ENCODE measurements at places on chromosomes 6 and 20.
A peak's percentile ranks its signal among the peaks of the same experiment; 100 is the strongest.

- peak; percentile 18 for DNase-seq
Measured at GRCh38 chr20:49431329-49431728, 51.1 kb downstream of the KCNB1 start.

DNA sequence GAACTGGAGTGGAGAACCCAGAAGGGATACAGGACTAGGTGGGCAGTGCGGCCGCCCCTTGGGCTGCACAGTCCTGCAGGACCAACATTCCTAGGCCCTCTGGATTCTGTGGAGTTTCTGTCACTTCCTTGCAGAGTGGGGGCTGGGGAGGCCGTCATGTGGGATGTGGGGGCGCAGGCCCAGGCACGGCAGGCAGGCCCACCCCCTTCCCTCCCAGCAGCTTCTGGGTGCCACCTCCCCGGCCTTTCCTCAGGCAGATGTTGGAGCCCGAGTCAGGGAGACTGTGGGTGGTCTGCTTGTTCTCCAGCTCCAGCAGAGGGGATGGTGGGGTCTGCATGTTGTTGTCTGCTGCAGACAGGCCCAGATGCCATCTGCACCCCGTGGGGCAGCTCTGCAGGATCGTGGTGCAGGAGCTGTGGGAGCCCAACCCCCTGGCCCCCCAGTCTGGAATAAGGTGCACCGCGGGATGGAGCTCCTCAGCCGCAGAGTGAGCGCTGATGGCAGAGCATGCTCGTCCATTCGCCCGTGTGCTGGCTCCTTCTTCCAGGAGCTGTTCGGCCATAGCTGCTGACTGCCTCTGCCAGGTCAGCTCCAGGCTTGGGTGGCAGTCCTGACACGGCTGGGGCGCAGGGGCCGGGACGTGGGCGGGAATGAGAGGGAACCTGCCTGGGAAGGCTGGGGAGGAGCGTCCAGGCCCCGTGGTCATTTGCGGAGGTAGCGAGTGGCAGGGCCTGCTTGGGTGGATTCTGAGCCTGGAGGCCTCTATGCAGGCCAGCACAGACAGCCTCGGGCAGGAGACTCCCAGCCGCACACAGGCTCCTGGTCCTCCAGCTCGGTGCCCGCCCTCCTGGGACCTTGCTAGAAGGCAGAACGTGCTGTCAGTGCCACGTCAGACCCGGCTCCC, 18.1 kb downstream of the SLC17A9 start:
- no peak for DNase-seq

DNA sequence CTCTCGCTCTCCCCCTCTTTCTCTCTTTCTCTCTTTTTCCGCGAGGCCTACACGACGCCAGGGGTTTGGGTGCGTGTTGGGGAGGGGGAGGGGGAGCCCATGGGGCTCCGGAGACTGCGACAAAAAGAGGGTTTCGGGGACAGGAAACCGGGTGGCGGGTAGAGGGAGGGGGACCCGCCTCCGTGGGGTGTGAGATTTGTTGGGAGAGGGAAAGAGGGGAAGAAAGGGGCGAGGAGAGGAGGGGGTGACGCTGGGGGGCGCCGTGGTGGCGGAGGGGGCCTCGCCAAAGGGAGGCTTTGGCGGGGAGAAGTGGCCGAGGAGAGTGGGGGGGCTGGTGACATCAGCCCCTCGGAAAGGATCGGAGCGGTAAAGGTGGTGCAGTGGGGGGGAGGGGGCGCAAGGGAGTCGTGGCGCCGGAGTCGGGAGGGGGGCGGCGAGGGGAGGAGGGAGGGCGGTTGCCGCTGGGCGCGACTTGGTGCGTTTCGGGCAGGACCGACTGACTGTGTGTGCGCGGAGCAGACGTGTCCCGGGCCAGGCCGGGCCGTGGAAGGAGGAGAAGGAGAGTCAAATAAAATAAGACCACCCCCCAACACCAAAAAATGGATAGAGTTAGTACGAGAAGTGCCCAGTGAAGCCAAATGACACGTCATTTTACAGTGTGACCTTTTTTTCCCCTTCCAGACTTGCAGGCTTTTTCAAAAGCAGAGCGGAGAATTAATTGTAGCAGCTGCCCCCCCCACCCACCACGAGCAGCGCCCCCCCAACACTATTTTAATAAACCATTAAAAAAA, 39.8 kb downstream of the GNAS start:
- DNase-seq: peak; percentile 86

DNA sequence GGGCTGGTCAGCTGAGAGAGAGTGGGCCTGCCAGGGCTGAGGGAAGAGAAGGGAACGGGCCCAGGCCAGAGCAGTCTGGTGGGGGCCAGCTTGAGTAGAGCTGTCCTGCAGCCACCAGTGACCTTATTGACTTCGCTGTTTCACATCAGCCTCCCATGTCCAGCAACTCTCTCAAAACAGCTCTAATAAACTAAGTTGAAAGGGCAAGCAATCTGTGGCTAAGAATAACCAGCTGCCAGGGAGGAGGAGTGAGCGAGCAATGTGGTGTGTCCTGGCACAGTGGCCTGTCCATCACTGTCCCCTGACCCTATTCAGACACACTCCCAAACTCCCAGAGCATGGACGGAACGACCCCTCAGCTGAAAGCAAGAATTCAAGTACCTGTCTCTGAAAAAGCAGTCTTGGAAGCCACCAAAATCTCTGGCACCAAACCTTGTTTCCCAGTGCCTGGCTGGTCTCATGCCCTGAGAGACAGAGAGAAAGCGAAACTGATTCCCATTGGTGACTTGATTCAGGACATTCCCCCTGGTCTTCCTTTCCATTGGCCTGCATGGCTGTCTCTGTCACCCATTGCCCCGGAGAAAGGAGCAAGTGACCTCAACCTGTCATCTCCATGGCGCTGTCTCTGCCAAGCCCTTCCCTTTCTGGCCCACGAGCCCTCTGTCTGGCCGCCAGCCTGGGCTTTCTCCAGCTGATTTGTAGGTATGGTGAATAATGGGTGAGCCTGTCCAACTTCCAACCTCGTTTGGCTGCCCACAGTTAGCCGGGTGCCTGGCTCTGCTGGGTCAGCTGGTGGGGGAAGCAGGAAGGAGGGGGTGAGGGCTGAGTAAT, at the start of gene DDO:
Gene DDO (minus strand): TSS at position 490 of the 831 bp plus-strand sequence. CDS start 2,113 bp downstream, outside the sequence.
- DNase-seq: peak; percentile 61

- peak; percentile 20 for DNase-seq
Measured at GRCh38 chr6:72182337-72183246, 296.2 kb downstream of the RIMS1 start.

- no peak for DNase-seq
Measured at GRCh38 chr6:158970640-158971275, 29.2 kb downstream of the RSPH3 start.

DNA sequence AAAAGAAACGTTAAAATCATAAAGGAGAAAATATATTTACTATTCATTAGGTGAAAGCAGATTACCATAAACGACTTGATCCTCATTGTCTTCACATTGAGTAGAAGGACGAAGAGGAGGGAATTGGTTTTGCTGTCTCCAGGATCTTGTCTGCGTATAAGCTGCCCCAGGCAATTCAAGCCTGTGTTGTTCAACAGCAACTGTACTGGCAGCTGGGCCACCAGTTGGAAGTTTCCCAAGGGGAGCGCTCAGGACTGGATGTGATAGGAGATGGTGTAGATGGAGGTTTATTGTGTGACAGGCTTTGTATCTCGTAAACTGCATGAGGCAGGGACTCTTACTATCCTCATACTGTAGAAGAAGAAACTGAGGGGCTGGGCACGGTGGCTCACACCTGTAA, 3.9 kb upstream of the FANCE start:
- DNase-seq: no peak

DNA sequence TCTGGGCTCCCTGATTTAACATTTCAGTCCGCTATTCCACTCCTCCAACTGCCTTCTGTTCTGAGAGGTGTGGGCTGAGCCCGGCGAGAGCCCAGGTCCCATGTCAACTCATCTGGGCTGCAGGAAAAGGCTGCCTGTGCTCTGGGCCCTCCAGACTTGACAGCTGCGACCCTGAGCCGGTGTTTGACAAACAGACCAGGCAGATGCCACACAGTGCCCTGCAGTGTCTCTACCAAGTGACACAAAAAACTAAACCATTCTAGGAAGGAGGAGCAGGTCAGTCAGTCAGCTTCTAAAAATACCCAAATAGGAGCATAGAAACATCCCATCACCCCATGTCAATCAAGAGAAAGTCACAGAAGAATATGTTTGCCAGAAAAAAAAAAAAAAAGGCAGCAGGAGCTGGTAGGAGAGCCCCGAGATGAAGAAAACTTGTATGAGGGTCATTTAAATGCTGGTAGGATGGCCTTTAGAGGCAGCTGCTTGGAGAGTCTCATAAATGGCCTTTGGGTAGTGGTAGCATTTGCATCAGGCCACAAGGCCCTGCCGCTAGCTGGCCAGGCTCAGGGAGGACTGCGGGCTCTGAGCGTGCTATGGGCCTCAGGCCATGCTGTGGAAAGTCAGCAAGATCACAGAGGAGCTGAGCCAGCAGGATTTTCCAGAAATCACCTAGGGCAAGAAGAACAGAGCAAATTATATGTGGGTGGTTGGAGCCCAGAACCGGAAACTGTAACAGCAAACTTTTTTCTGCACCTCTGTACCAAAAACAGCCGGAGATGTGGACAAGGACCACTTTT, 36.6 kb upstream of the GFOD1 start:
- no peak for DNase-seq

GRCh38 chr6:3310703-3311102, 52.0 kb downstream of the PSMG4 start:
- no peak for DNase-seq

DNA sequence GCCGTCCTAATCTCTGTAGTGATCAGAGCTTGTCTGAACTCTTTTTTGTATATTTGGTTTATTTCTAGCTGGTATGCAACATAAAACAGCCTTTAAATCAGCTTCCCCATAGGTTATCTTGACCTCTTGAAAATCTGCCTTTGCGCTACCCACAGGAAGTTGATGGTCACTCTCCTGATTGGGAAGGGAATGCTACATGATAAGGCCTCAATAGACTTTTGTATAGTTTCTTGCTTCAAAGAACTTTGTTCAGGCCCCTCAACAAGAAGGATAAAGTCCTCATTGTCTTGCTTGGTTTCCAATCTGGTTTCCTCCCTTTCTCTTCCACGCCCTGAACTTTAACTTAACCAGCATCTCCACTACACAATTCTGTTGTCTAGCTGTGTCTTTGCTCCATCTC, 95.4 kb upstream of the TENT5A start:
- peak; percentile 23 for DNase-seq

GRCh38 chr6:31171931-31172905, 1.7 kb upstream of the POU5F1 start:
- no peak for DNase-seq

DNA sequence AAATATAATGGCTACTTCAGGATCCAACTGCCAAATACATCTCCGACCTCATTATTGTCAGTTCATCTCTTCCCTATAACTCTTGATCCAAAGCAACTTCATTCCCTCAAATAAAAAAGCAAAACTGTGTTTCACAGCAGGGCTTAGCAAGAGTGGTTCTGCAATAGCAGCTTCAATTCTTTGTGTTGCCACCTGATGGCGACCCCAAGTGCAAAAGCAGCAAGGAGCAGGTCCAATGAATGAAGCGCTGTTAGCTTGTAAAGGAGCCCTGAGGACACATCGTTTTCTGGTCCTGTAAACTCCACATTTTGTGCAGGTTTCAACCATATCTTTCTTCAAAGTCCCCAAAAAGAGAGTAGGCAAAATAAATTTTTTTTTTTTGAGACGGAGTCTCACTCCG, 19.6 kb downstream of the RTN4IP1 start:
- peak; percentile 58 for DNase-seq

All from hematopoietic multipotent progenitor cell treated with erythropoietin and hydrocortisone succinate and interleukin-3 and kit ligand, for 4 days (in vitro differentiated cells).